ENCODE measurements at places on chromosomes 5 and 9.
A peak's percentile ranks its signal among the peaks of the same experiment; 100 is the strongest.

DNA sequence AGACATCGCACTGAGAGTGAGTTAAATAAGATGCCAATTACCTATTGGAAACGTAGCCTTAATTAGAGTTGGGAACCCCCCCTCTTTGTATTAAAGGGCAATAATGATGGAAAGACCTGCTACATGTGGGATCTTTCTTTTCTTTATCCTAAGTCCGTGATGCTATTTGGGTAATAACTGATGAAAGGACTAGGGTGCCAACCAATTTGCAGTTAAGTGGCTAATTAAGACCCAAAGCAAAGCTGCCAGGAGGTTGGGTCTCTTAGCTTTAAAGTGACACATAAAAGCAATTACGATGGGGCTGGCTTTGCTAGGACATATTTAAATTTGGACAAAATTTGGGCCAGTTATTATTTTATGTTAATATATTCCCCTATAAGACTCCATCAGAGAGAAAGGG is 728.8 kb downstream of the NR2F1-AS1 start:
- DNase-seq, result no peak

- no peak for DNase-seq
These were observed 26.4 kb upstream of the RXRA start for GRCh38 chr9:134299883-134300282.

GRCh38 chr9:27118916-27119315 is 9.9 kb downstream of the TEK start:
- no peak for DNase-seq

GRCh38 chr5:160378330-160378729 is 7.9 kb upstream of the C1QTNF2 start:
- DNase-seq, result no peak

GRCh38 chr5:79122973-79123372 is 11.4 kb downstream of the BHMT start:
- no peak for DNase-seq

GRCh38 chr5:124706729-124707361 is 39.6 kb downstream of the ZNF608 start:
- DNase-seq, result no peak

DNA sequence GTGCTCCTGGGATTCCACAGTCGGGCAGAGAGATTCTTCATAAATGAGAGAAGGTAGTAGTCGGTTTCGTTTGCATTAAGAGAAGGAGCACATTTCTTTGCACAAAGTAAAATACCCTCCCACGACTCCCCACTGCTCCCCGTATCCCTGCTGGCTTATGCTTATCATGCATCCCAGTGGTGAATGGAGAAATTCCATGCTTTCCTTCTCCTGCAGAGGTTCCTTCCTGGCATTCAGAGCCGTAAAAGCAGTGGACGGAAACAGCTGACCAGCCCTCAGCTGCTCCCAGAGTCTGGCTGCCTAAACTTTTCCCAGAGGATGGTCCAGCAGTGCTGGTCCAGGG is 93.1 kb downstream of the C9orf152 start:
- DNase-seq, result no peak

DNA sequence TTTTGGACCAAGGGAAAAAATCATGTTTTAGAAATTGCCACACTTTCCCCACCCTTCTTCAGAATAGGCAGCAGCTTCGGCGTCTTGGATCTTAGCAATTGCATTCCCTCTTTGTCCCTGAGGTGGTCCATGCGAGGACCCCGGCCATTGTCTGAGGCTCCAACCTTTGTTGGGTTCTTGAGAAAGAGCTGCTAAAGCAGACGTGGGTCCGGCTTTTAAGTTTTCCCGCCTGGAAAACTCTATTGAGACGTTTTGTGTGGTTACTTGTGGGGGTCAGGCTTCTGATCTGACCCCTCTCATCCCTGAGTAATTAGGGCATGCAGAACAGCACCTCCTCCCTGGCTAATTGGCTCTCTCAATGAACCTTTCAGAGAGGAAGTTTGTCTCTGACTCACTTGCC is 509.6 kb upstream of the TNC start:
- DNase-seq, result no peak

DNA sequence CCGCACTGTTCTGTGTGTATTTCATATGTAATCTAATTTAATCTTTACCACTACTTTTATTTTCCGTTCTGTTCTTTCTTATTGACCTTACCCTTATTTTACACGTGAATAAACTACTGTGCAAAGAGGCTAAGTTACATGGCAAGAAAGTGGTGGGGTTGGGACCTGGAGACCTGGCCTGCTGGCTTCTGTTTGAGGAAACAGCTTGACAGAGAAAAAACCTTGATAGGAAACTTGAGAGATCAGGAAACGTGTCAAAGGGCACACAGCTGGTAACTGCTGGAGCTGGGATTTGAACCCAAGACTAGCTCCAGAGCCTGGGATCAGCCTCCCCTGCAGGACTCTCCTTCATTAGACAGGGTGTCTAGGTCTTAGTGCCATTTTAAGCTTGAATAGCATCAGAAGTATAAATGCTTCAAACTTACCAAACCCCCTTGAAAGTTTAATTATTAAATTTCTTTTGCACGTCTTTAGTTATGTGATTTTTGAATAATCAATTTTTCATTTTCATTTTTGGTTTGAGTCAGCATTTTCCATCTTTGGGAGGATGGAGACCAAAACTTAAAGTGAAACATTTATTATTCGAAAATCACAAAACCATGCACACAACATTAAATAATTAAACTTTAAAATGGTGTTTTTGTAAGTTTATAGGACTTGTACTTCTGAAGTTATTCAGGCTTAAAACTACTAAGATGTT is 129.5 kb downstream of the RGS3 start:
- DNase-seq, result no peak

DNA sequence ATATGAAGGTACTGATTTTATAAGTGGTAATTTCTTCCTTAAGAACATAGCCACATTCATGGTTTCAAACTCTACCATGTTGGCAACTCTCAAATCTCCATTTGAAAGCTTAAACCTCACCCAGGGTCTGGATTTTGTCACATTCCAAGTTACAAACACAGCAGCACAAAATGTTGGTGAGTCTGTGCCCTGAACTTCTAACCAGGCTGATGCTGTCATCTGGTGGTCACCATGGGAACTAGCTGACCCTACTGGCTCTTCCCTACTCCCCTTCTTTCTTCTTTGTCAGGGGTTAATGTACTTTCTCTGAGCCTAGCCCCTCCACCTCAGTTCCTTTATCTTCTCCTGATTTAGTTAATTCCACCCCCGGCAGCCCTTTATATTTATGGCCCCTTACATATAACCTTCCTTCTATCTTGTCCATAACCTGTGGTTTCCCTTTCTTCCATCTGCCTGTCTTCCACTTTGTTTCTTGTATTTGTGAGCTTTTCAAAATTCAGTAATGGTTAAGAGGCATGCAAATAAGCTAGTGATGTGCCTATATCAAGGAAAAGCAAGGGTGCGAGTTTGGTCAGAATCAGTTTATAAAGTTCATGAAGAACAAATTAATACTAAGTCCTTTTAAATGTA is 35.9 kb downstream of the TGFBR1 start:
- no peak for DNase-seq

GRCh38 chr5:145243016-145243415 is 592.1 kb downstream of the PRELID2 start:
- no peak for DNase-seq

DNA sequence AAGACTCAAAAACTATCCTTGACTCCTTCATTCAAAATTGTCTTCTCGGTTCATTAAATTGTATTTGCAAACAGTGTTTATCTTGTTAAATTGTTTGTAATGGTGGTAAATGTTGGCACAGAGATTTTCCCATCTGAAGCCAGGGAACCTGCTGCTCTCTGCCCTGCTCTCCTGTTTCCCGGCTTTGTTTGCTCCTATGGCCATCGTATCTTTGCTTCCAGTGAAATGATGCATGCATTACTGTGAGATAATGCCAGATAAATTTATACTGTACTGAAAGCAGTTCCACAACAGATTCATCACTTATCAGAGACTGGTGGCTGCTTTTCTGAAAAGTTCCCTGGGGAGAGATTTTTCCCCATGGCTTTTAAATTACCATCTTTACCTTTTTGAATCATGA is 81.4 kb downstream of the CD180 start:
- no peak for DNase-seq

- peak; percentile 5 for DNase-seq
These were observed 142.5 kb upstream of the RETREG1 start for GRCh38 chr5:16759147-16759773.

DNA sequence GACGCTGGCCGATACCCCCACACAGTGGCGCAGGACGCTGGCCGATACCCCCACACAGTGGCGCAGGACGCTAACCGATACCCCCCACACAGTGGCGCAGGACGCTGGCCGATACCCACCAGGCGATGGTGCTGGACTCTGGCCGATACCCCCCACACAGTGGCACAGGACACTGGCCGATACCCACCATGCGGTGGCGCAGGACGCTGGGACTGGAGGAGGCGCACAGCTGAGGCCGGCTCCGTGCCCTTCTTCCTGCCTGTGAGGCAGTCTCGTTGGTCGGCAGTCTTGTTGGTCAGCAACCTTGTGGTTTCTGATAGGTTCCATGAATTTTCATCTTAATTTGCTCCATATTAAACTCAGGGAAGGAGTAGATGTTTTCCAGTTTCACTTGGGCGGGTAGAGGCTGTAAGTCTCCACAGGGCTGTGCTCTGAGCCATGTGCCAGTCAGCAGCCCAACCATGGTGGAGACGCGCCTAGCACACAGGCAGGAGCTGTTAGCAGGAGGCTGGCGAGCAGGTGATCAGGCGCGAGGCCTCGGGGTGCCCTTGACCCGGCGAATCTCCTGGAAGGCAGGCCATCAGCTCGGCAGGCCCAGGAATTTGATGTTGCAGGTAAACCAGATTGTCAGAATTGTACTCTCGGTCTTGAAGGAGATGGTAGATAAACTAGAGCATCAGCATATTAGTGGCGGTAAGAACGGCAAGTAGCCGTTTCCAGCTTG is 75.6 kb downstream of the EHMT1 start:
- DNase-seq, result no peak

GRCh38 chr5:124590686-124591085 is 155.8 kb downstream of the ZNF608 start:
- no peak for DNase-seq

GRCh38 chr5:54013556-54014194 is 296.7 kb downstream of the ARL15 start:
- DNase-seq, result no peak

DNA sequence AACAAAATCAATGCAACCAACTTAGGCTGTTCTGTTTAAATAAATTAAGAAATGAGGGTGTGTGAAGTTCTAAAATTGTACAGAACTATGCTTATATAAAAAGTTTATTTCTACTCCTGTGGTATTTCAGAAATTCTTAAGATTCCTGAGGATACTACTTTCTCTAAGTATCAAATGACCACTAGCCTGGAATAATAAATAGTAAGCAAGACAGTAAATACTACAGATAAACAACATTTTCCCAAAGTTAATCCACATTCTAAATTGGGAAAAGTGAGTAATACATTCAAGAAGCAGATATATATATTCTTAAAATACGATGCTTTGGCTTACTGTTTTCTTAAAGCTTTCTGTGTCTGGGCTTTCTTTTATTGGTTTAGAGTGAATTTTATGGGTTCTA is 29.5 kb downstream of the CCNH start:
- no peak for DNase-seq

GRCh38 chr5:61881821-61882487 is 424.1 kb upstream of the KIF2A start:
- no peak for DNase-seq

DNA sequence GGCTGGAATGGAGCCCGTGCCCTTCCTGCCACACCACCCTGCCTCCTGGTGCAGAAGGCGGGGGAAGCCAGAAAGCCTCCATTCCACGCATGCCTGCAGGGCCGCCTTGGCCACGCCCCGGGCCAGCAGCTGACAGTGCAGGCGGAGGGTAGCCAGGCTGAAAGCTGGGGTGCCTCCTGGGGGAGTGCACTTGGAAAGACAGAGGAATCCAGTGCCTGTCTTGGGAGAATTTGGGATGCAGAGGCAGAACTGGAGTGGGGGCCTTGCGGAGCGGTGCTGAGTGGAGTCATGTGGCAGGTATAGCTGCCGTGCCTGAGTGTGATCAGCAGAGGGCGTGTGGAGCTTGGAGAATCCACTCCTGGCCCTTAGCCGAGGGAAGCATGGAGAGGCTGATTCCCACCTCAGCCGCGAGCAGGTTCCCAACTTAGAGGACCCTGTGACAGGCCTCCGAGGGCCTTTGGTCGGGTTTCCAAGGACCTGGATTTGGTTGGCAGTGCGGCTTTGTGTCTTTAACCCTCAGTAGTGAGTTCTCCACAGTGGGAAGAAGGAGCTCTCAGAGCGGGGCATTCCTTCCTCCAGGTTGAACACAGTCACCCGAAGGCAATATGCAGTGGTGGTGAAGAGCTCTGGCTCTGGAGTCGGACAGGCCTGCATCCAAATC is 9.1 kb upstream of the URM1 start:
- no peak for DNase-seq

DNA sequence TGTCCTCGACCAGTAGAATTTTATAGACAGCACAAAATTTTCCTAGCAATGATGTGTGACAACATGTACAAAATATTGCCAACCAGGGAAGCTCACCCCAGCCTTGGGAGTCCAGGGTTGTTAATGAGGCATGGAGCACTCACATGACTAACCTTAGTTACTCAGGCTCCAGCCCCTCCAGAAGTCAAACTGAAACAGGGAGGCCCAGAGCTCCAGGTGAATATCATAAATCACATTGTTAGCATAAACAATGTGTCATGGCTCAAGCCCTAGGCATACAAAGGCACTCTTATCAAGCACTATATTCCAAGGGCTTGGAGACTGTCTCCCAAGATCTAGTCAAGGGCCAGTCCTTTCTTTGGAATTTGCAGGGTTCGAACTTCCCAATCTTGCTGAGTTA is 44.4 kb downstream of the TNFAIP8 start:
- DNase-seq, result no peak

DNA sequence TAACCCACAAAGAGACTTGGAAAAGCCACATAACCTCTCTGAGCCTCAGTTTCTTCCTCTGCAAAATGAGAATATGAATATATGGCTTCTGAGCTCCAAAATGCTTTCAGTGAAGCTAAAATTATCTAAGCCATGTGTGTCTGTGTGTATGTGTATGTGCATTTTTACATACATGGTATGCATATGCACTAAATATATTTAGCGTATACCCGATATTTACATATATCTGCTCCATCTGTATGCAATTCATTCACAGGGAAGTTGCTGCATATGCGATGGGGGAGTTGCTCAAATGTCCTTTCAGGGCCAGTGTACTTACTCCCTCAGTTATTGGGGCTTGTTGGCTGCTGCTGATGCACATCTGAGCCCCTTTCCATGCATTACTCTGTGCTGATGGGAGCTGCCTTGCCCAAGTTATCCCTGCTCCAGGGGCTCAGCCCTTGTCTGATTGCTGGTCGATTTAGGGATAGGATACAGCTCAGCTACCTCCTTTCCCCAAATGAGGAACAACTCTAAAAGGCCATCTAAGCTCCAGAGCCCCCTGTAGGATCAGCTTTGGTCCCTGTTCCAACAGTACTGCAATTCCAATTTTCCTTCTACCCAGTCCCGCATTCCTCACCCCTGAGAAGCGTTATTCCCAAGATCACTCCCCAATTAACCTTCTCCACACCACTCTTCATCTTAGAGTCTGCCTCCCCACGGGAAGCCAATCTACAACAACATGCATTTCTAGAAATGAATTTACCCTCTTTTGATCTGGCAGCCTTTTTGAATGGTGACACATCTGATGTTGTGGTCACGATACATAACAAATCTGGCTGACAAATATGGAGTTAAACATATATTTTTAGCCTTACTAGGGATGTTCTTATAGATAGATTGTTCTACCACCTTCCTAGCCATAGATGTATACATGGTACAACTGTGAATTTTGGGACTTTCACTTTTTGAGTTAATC is 15.9 kb downstream of the RHOBTB3 start:
- DNase-seq, result no peak

- peak; percentile 96 for DNase-seq
These were observed 187.9 kb downstream of the PALM2AKAP2 start for GRCh38 chr9:109967651-109968642.
